ENCODE measurements at places on chromosomes 6 and 20. TPM values are rescaled to one million over a fixed set of nuclear protein-coding genes. Genes with fewer than 3 reads are reported as not detected.

Gene MRPS26
- 24.7 TPM for total RNA-seq

DNA sequence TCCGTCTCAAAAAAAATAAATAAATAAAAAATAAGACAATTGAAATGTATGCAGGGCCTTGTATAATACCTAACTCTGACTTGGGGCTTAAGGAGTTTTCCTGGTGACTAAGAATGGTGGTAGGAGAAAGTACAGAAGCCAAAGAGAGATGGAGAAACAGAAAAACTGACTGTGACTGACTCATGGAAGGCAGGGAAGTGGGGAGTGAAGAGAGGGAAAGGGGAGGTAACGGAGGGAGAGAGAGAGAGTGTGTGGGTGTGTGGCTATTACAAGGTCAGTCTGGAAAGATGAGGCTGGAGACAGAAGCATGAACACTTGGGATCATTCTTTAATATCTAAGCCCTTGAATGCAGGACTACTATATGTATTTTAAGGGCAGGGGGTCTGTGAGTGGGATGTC, 38.5 kb downstream of the SNRNP48 start:
- no peaks in the 10 kb centered on the region for H3K27me3 ChIP-seq
- no peaks in the 10 kb centered on the region for H3K36me3 ChIP-seq
- no peak overlapping the region for H3K27ac ChIP-seq

- H3K36me3 ChIP-seq: no peaks in the 10 kb centered on the region
- H3K4me1 ChIP-seq: no peaks in the 10 kb centered on the region
- H3K4me3 ChIP-seq: no peak overlapping the region
- no peak for DNase-seq
- no peak overlapping the region for H3K27ac ChIP-seq
- no peaks in the 10 kb centered on the region for H3K27me3 ChIP-seq
Observed at GRCh38 chr6:72689107-72689954, 67.5 kb downstream of the KCNQ5 start.

Gene HLA-DPA1
- 8.7 TPM for total RNA-seq

GRCh38 chr6:33431880-33432541, 12.1 kb downstream of the SYNGAP1 start:
- H3K27me3 ChIP-seq: no peaks in the 10 kb centered on the region
- no peaks in the 10 kb centered on the region for H3K4me1 ChIP-seq
- no peak overlapping the region for H3K27ac ChIP-seq
- no peaks in the 10 kb centered on the region for H3K36me3 ChIP-seq

DNA sequence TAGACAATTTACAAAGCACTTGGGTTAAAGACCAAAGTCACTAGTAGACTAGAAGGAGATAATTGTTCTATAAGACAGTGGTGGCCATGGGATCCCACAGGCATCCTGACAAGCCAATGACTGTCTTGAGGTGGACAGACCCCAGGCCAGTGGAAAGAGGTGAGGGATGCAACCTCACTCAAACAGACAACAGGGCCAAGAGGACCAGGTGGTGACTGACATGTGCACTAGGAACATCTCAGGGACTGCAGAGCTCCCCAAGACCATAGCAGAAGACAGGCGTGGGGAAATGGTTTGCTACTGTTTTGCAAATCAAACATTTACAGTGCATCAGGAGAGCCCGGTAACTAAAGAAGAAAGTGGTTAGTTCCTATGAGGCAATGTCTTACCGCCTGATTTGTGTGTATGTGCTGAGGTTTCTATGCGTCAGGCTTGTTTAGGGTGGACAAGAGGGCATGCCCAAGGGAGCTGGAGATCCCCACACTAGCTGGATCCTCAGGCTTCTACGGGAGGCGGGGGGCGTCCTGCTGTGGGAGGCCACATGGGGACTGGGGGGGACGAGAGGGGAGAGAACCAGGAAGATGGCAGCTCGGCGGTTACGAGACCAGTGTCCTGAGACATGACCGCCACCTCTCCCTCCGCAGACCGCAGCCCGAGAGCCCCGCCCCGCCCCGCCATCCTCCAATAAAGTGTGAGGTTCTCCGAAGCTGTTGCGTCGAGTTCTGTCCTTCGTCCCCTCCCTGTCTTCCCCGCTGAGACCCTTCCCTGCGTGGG, 623 bp upstream of the MRPS26 start:
- peaks cover 14% of the 10 kb centered on the region for H3K36me3 ChIP-seq
- peak; percentile 72 for DNase-seq
- peak overlapping the region; percentile 78 for H3K27ac ChIP-seq
- no peaks in the 10 kb centered on the region for H3K27me3 ChIP-seq
- H3K4me1 ChIP-seq: peaks cover 21% of the 10 kb centered on the region

GRCh38 chr20:10362674-10363073, 71.3 kb downstream of the MKKS start:
- H3K4me1 ChIP-seq: no peaks in the 10 kb centered on the region
- DNase-seq: no peak
- no peak overlapping the region for H3K4me3 ChIP-seq

DNA sequence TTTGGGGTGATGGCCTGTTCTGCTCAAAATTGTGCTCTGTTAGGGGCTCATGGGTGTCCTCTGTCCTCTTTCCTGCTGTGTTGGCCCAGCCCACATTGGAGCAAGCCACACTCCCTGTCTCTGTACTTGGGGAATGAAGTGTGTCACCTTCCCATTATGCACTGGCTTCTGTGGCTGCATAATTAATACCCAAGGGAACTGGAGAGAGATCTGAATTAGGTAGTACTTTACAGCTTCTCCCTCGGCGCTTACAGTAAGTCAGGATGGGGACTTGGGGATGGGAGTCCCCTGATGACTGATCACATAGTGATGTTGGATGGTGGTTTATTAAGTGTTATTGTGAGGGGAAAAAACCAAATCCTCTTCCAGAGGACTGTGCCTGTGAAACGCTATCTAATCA, 116.6 kb downstream of the FOXO3 start:
- no peaks in the 10 kb centered on the region for H3K27me3 ChIP-seq
- peak overlapping the region; percentile 22 for H3K27ac ChIP-seq
- no peak overlapping the region for H3K4me3 ChIP-seq
- no peak for DNase-seq
- peaks cover 53% of the 10 kb centered on the region for H3K4me1 ChIP-seq

DNA sequence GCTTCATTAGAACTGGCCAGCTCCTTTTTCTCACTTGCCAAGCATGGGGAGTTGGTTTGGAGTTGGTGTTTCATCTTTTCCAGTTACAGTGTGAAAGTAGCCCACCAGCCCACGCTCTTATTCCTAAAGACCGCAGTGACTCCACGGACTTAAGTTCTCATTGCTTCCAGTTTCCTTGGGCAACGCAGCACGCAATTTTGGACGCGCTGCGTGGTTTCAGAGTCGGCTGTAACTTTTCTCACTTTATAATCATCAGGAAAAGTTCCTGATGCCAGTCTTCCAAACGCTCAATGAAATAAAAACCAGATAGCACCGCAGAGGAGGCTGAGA, 381 bp upstream of the PEX7 start:
- H3K4me1 ChIP-seq: peaks cover 29% of the 10 kb centered on the region
- H3K4me3 ChIP-seq: peak overlapping the region; percentile 85
- H3K27me3 ChIP-seq: no peaks in the 10 kb centered on the region
- no peaks in the 10 kb centered on the region for H3K36me3 ChIP-seq
- no peak for DNase-seq

DNA sequence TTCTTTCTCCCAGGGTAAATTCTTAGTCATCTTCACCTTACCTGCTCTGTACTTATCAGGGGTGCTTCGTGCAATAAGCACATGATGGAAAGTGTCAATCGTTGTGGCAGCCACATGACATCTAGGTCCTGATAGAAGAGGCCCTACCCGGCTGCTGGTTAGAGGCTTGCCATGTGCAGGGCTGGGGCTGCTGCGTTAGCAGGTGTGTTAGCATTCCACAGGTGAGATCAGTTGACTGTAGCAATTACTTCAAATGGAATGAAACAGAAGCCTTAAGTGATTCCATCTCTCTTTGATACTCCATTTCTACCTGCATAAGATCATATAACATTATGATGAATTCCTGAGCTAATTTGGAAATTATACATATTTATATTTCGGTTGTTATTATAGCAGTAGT, 127.0 kb downstream of the UST start:
- H3K4me3 ChIP-seq: no peak overlapping the region
- DNase-seq: no peak
- no peak overlapping the region for H3K27ac ChIP-seq
- H3K4me1 ChIP-seq: peaks cover 8% of the 10 kb centered on the region
- H3K27me3 ChIP-seq: no peaks in the 10 kb centered on the region

- DNase-seq: no peak
- H3K27me3 ChIP-seq: no peaks in the 10 kb centered on the region
- no peaks in the 10 kb centered on the region for H3K4me1 ChIP-seq
- no peaks in the 10 kb centered on the region for H3K36me3 ChIP-seq
- no peak overlapping the region for H3K4me3 ChIP-seq
Observed at GRCh38 chr20:64043768-64044167, 5.7 kb downstream of the SOX18 start.

Gene STMN3
- 4.4 TPM for total RNA-seq

DNA sequence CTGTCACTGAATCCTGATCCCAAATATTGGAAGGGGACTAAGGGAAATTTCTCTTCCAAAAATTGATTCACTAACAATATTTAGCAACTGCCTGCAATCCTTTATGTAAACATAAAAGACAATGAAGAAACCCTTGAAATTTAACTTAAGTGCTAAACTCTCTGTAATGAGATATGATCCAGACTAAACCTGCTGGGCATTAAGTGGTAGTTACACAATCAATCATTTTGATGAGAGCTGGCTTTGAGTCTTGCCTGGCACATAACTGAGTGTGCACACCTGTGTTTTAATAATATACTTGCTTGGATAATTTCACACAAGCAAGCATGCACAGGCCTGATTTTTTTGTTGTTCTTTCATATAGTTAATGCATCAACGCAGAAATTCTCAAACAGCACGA, 9.8 kb upstream of the ZFP64 start:
- no peaks in the 10 kb centered on the region for H3K27me3 ChIP-seq
- no peaks in the 10 kb centered on the region for H3K4me1 ChIP-seq
- H3K27ac ChIP-seq: no peak overlapping the region
- DNase-seq: no peak
- no peaks in the 10 kb centered on the region for H3K36me3 ChIP-seq
- H3K4me3 ChIP-seq: no peak overlapping the region

- no peaks in the 10 kb centered on the region for H3K27me3 ChIP-seq
- H3K4me3 ChIP-seq: no peak overlapping the region
- no peak overlapping the region for H3K27ac ChIP-seq
- DNase-seq: no peak
- peaks cover 3% of the 10 kb centered on the region for H3K4me1 ChIP-seq
- no peaks in the 10 kb centered on the region for H3K36me3 ChIP-seq
Observed at GRCh38 chr20:51460569-51461265, 81.8 kb downstream of the NFATC2 start.

- no peak overlapping the region for H3K27ac ChIP-seq
- no peaks in the 10 kb centered on the region for H3K36me3 ChIP-seq
- H3K27me3 ChIP-seq: no peaks in the 10 kb centered on the region
- no peak for DNase-seq
- H3K4me1 ChIP-seq: no peaks in the 10 kb centered on the region
Observed at GRCh38 chr6:35072698-35073055, 68.5 kb downstream of the TCP11 start.

Gene SNAP25
- total RNA-seq: 4.1 TPM

DNA sequence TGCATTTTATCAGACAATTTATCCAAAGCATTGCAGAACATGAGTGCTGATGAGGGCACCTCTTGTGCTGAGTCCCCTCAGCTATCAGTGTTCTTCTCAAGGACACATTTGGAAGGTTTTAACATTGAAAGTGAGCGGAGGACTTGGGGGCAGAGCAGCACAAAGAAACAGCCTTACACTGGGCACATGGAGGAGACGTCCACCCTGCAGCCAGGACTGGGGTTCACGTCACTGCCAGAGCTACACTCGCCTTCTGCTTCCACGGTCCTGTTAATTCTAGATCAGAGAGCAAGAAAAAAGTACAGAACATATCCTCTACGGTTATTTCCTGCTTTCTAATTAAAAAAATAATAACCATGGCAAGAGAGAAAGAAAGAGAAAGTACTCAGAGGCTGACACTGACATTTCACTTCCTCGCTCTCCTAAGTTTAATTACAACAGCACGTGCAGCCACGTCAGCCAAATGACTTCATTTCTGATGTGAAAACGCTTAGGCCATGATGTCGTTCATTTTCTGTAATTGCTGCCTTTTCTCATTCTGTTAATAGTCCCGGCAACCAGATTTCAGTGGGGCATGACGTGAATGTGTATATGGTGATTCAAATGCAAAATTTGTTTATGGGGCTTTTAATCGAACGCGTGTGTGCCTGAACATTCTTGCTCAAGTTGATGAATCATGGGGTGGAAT, 5.1 kb downstream of the PRND start:
- no peak overlapping the region for H3K27ac ChIP-seq
- H3K27me3 ChIP-seq: no peaks in the 10 kb centered on the region
- no peaks in the 10 kb centered on the region for H3K36me3 ChIP-seq
- no peak for DNase-seq

- H3K36me3 ChIP-seq: no peaks in the 10 kb centered on the region
- no peak overlapping the region for H3K4me3 ChIP-seq
- no peak for DNase-seq
- H3K4me1 ChIP-seq: peaks cover 12% of the 10 kb centered on the region
- no peaks in the 10 kb centered on the region for H3K27me3 ChIP-seq
- no peak overlapping the region for H3K27ac ChIP-seq
Observed at GRCh38 chr6:46513533-46513932, 22.3 kb upstream of the RCAN2 start.

Gene MYCT1
- 2.3 TPM for total RNA-seq

- H3K4me1 ChIP-seq: no peaks in the 10 kb centered on the region
- H3K27me3 ChIP-seq: no peaks in the 10 kb centered on the region
- no peak overlapping the region for H3K4me3 ChIP-seq
- no peaks in the 10 kb centered on the region for H3K36me3 ChIP-seq
- H3K27ac ChIP-seq: no peak overlapping the region
Observed at GRCh38 chr6:55512904-55513303, 66.1 kb downstream of the HMGCLL1 start.
